ENCODE measurements at places on chromosomes 2 and 18. TPM values are rescaled to one million over a fixed set of nuclear protein-coding genes. Genes with fewer than 3 reads are reported as not detected.

RAB6C gene
- 0.23 TPM for total RNA-seq

IWS1 gene
- 33.2 TPM for total RNA-seq

C1QL2 gene
- not detected for total RNA-seq

C2orf15 gene
- total RNA-seq: 8.7 TPM

HOXD1 gene
- total RNA-seq: 5.5 TPM

PDE1A gene
- 23.6 TPM for total RNA-seq

TMEM178A gene
- total RNA-seq: 40.5 TPM

PCARE gene
- total RNA-seq: 0.18 TPM

SERPINB2 gene
- 0.99 TPM for total RNA-seq

KRTCAP3 gene
- total RNA-seq: 1.1 TPM

STK39 gene
- 15.3 TPM for total RNA-seq

VAMP8 gene
- total RNA-seq: 37.7 TPM

Data from metanephros (tissue), 2 donors.